Endothelial cell (in vitro differentiated cells): ENCODE measurements at places on chromosomes 5 and 9. TPM values are rescaled to one million over a fixed set of nuclear protein-coding genes. Genes with fewer than 3 reads are reported as not detected.

The CCL27 gene
- total RNA-seq = not detected

GRCh38 chr9:21830589-21830988 is 28.2 kb downstream of the MTAP start:
- no peak for DNase-seq
- peaks cover 26% of the 10 kb centered on the region for H3K36me3 ChIP-seq
- H3K4me3 ChIP-seq = no peak overlapping the region
- no peak overlapping the region for H3K27ac ChIP-seq
- H3K4me1 ChIP-seq = peaks cover 4% of the 10 kb centered on the region

DNA sequence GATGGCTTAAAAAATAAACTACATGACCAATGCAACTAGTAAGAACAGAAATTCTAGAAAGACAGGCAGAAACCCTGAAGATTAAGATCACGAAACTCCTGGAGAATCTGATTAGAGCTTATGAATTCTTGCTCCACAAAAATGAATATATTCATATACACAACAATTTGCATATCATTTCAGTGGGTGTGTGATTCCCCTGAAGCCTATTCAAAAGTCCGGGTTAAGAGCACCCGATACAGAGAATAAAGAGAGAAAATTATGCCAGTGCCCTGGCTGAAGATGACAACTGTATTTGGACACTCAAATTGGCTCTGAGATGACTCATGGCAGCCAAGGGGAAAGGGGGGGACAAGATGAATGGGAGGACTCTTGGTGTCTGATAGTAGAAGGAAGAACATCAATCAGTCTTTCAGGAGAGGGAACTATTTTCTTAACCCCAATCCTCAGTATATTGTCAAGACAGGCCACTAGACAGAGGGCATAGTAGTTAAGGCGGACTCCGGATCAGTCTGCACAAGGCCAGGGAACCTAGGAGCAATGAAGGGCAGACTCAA is 6.0 kb downstream of the TMOD1 start:
- H3K27me3 ChIP-seq = peaks cover 9% of the 10 kb centered on the region
- peaks cover 14% of the 10 kb centered on the region for H3K4me1 ChIP-seq
- no peak for DNase-seq
- H3K36me3 ChIP-seq = peaks cover 9% of the 10 kb centered on the region

DNA sequence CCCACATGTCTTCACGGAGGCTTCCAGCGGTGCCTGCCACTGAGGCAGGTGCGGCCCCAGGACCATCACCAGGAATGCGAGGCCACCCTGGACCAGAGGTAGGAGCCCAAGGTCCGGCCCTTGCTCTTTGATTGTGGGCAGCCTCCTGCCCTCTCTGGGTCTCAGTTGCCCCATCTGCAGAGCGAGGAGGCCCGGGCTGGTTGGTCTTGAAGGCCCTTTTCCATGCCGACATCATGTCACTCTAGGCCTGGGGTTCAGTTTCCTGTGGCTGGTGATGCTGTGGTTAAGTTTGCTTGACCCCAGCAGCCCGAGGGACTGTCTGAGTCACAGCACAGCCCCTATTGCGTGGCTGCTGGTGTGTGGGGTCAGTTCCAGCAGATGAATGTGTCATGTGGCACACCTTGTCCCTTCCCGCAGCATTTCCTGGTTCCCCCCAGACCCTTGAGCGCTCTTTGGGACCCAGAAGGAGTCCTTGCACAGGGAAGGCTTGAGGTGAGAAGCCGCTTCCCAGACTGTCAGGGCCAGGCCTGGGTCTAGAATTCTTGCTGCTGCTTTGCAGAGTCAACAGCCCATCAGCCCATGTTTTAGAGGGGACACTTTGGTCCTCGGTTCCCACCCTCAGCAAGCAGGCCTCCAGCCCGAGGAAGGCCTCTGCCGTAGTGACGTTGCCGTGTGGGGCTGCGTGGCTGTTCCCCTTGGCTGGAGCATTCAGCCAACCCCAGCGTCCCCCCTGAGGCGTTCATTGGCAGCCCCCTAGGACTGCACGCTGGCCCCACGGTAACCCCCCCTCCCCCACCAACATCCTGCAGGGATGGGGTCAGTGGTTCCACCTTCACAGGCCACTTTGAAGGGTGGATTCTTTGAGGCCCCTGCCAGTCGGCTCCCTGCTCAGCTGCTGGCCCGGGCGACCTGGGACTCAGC is 31.0 kb upstream of the HMCN2 start:
- H3K4me1 ChIP-seq = peaks cover 12% of the 10 kb centered on the region
- H3K36me3 ChIP-seq = no peaks in the 10 kb centered on the region
- H3K27ac ChIP-seq = no peak overlapping the region

DNA sequence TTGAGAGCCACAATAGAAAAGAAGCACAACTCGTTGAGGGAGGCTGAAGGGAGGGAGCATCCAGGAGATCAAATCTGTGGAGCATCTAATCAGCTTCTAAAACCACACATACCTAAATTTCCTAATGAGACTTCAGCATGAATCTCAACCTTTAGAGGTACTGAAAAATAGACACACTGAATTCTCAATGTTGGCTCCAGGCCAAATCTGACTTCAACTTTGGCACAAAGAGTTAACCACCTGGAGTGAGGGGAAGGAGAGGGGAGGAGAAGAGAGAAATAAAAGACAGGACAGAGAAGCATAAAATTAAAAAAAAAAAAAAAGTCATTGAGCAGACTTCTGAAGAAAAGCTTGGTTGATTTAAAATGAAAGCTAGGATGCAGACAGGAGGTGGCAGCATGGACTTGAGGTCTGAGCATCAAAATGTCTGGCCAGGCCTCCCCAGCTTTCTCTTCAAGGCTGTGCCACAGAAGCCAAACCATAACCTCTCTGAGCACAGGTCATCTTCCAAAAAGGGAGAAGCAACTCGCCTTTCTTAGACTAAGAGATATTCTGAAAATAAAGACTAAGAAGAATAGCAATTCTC is 205.6 kb downstream of the DENND1A start:
- H3K27me3 ChIP-seq = peaks cover 2% of the 10 kb centered on the region
- no peak overlapping the region for H3K4me3 ChIP-seq
- no peak for DNase-seq
- no peaks in the 10 kb centered on the region for H3K4me1 ChIP-seq
- H3K27ac ChIP-seq = no peak overlapping the region

- H3K4me1 ChIP-seq = no peaks in the 10 kb centered on the region
- H3K27ac ChIP-seq = no peak overlapping the region
- H3K4me3 ChIP-seq = no peak overlapping the region
- no peaks in the 10 kb centered on the region for H3K27me3 ChIP-seq
- H3K36me3 ChIP-seq = no peaks in the 10 kb centered on the region
Observed at GRCh38 chr5:18244309-18244708, 610.0 kb downstream of the TAF11L14 start.

GRCh38 chr9:90330231-90330630 is 312.4 kb downstream of the DIRAS2 start:
- no peak overlapping the region for H3K27ac ChIP-seq
- H3K4me1 ChIP-seq = no peaks in the 10 kb centered on the region
- DNase-seq = no peak
- no peak overlapping the region for H3K4me3 ChIP-seq

GRCh38 chr9:117416856-117417255 is 2.0 kb upstream of the ASTN2 start:
- H3K4me3 ChIP-seq = no peak overlapping the region
- peaks cover 6% of the 10 kb centered on the region for H3K4me1 ChIP-seq
- DNase-seq = no peak
- H3K36me3 ChIP-seq = no peaks in the 10 kb centered on the region
- H3K27me3 ChIP-seq = peaks cover 6% of the 10 kb centered on the region

GRCh38 chr5:57503433-57503832 is 20.8 kb upstream of the ACTBL2 start:
- H3K27ac ChIP-seq = no peak overlapping the region
- DNase-seq = no peak
- H3K36me3 ChIP-seq = no peaks in the 10 kb centered on the region
- H3K4me1 ChIP-seq = peaks cover 20% of the 10 kb centered on the region
- H3K27me3 ChIP-seq = peaks cover 3% of the 10 kb centered on the region
- no peak overlapping the region for H3K4me3 ChIP-seq

DNA sequence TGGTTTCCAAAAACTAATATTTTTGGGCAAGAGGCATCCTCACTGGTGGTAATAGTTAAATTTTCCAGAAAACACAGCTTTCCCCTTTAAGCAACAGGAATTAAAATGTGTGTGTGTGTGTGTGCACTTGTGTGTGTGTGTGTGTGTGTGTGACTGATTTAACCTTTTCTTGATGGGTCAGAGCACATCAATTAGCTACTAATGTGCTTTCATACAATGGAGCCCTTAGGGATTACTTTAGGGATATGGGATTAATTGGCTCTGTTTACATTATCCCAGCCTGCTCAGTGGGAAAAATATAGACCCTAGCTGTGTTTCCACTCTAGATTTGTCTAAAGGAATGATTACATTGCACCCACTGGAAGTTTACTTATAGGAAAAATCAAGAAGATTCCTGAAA is 6.5 kb downstream of the PLCXD3 start:
- no peaks in the 10 kb centered on the region for H3K36me3 ChIP-seq
- peaks cover 2% of the 10 kb centered on the region for H3K27me3 ChIP-seq
- H3K27ac ChIP-seq = no peak overlapping the region
- no peak for DNase-seq
